ENCODE measurements at places on chromosomes 5 and 9. TPM values are rescaled to one million over a fixed set of nuclear protein-coding genes. Genes with fewer than 3 reads are reported as not detected.

DNA sequence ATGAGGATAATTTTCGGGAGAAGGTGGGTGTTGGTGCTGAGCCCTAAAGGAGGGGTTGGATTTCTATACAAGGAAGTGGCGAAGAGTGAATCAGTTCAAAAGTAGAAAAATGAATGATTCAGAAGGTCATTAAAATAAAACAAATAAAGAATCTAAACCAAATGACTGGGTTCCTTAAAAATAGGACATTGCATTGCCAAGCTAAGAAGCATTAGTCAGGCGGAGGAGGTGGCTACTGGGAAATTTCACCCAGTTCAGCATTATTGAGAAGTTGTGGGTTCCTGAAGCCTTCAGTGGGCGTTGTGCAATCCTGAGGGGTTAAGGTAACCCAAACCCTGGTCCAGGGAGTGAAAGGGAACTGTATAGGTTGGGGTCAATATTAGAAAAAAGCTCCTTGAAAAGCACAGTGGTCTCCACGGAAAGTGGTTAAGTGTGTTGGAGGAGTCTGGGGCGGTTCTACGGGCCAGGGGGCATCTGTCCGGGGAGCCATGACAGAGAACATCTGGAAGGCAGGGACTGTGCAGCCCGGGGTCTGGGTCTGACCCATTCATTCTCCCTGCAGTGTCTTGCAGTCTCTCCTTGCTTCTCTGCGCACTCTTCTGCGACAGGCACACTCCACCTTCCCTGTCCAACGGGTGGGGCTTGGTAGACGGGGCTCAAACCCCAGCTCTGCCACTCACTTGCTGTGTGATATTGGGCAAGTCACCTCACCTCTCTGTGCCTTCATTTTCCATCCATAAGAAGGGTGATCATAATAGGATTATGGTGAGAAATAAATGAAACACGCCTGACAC is 27.6 kb upstream of the DUSP1 start:
- no peak overlapping the region for H3K27ac ChIP-seq
- no peaks in the 10 kb centered on the region for H3K27me3 ChIP-seq
- H3K36me3 ChIP-seq: no peaks in the 10 kb centered on the region
- no peak for DNase-seq
- H3K4me3 ChIP-seq: no peak overlapping the region

DNA sequence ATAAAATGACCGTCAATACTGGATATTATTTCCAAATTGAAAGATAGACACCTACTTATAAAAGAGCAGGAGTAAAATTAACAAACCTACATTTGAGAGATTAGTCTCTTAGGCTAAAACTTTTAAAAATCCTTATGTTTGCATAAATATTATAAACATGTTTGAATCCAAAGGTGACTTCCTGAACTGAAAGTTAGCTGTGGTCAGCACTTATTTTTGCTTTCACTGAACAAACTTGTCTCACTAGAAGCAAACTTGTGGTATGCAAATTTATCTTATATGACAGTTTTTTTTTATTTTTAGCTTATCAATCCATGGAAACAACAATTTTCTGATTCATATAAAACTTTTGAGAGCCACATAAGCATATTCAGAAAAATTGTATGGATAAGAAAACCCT is 502.6 kb upstream of the COX7C start:
- H3K27ac ChIP-seq: no peak overlapping the region
- H3K4me3 ChIP-seq: no peak overlapping the region
- no peaks in the 10 kb centered on the region for H3K27me3 ChIP-seq
- DNase-seq: no peak

C9 gene
- not detected for total RNA-seq

TMEM215 gene
- 5.2 TPM for total RNA-seq

DNA sequence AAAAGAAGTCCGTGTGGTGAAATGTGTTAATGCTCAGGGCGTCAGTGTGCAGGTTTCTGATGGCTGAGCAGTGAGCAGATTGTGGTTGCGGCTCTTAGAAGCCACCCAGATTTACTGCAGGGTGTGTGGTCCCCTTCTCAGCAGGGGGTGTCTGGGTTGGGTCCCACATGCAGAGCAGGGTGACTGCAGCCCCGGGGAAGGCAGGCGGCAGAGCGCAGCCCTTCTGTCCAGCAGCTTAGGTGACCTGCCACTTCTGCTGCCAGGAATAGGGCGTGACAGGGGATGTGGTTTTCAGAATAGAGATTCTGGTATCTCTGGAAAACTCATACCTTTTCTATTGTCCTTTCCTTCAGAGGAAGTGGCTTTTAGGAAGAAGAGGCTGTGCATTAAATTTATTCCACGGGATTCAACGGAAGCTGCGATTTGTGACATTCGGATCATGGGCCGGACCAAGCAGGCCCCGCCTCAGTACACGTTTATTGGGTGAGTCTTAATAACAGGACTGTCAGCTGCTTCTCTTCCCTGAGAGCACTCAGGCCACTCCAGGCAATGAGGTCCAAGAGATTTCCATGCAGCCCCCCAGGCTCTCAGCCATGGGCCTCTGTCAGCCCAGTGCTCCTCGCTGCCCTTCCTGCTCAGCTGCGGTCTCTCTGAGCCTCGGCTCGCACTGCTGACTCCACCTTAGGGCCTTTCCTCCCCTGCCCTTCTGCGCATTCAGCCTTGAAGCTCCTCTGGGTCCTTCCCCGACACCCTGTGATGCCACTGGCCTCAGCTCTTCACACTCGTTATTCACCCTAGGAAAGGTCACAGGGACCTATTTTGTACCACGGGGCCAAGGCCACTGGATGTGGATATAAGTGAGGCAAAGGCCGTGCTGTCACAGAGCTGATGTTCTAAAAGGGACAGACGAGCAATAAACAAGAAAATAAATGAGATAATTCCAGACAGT is 65.4 kb downstream of the MVB12B start:
- H3K36me3 ChIP-seq: peaks cover 45% of the 10 kb centered on the region
- no peak overlapping the region for H3K4me3 ChIP-seq
- peaks cover 35% of the 10 kb centered on the region for H3K4me1 ChIP-seq
- H3K27me3 ChIP-seq: no peaks in the 10 kb centered on the region
- H3K27ac ChIP-seq: peak overlapping the region; percentile 47
- no peak for DNase-seq

PURA gene
- total RNA-seq: 18.2 TPM

MUSK gene
- 1.2 TPM for total RNA-seq

PNPLA7 gene
- total RNA-seq: 0.89 TPM

LRRC8A gene
- 28.5 TPM for total RNA-seq

DNA sequence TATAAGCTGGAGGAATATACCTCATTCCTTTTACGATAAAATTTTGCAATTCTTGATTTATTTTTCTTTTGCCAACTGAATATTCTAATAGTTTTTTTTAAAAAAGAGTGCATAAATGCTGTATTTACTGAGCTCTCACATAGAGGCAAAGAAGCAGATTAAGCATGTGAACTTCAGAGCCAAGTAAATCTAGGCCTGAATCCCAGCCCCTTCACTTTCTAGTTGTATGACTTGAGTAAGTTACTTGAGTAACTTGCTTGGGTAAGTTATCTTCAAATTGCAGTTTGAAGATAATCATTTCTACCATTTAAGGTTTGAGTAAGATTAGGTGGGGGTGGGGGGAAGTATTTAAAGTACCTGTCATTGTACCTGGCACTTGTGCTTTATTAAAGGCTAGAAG is 21.8 kb downstream of the LURAP1L start:
- no peaks in the 10 kb centered on the region for H3K27me3 ChIP-seq
- no peak overlapping the region for H3K4me3 ChIP-seq
- DNase-seq: no peak
- H3K27ac ChIP-seq: no peak overlapping the region

SURF6 gene
- 19.9 TPM for total RNA-seq

- DNase-seq: no peak
- no peak overlapping the region for H3K4me3 ChIP-seq
- no peaks in the 10 kb centered on the region for H3K36me3 ChIP-seq
- H3K27me3 ChIP-seq: peaks cover 26% of the 10 kb centered on the region
Observed at GRCh38 chr5:177996660-177997318, 747 bp upstream of the PROP1 start.

GRCh38 chr5:27908341-27908740 is 870.0 kb upstream of the CDH9 start:
- DNase-seq: no peak
- no peaks in the 10 kb centered on the region for H3K27me3 ChIP-seq
- no peaks in the 10 kb centered on the region for H3K36me3 ChIP-seq
- H3K4me1 ChIP-seq: no peaks in the 10 kb centered on the region
- H3K27ac ChIP-seq: no peak overlapping the region

GRCh38 chr5:124515497-124516245 is 230.8 kb downstream of the ZNF608 start:
- H3K4me3 ChIP-seq: no peak overlapping the region
- no peaks in the 10 kb centered on the region for H3K36me3 ChIP-seq

SPINK5 gene
- 0.06 TPM for total RNA-seq

PCDHB13 gene
- 4.5 TPM for total RNA-seq

DNA sequence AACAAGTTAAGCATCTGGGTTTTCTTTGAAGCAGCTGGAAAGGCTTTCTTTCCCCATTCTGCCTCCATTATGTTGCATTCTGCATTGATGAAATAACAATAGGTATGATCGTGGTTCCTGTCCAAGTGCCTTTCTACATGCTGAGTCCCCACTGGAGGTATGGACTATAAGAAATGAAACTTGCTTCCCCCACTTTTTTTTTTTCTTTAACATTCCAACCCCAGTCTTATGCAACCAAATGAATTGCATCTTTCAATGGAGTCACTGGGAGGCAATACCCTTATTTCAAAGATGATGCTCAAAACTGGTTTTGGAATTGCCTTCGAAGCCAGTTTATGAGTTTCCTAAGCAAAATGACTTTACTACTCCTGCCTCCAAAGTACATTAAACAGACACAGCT is 58.9 kb downstream of the ARSB start:
- no peaks in the 10 kb centered on the region for H3K36me3 ChIP-seq
- H3K4me1 ChIP-seq: peaks cover 7% of the 10 kb centered on the region
- no peak overlapping the region for H3K4me3 ChIP-seq
- DNase-seq: no peak

DNA sequence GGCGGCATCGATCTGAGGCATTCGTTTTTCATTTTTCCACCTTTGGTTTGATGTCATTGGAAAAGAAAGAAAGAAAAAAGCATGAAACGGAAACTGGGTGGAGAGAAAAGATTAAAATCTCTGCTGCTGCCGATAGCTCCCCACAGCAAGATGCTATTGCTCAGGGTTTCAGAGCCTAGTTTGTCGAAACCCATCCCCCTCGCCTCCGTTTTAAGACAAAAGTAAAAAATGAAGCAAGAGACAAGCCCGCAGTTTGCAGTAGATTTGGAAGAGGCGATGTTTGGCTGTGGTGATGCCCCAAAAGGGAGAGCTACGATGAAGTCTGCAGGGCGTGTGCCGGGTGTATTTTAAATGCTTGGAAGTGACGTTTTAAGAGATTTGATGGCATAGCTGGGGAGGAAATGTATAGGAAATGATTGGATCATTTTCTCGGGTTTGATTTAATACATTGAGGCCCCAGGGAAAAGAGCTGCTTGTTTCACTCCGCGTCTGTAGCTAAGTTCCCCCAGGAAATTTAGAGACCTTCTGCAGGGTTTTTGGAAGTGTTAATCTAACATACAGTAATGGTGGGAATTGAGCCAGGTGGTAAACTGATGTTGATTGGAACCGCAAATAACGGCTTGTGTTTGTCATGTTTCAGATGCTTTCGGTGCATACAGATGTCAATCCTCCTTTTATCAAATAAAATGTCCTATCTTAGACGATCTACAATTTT is 909 bp downstream of the NDFIP1 start:
- H3K27me3 ChIP-seq: no peaks in the 10 kb centered on the region
- H3K36me3 ChIP-seq: no peaks in the 10 kb centered on the region
- H3K27ac ChIP-seq: peak overlapping the region; percentile 95
- peak; percentile 52 for DNase-seq

C9orf85 gene
- total RNA-seq: 22.4 TPM

GRCh38 chr5:156670615-156671014 is 179.5 kb upstream of the PPP1R2B start:
- no peak for DNase-seq
- H3K27ac ChIP-seq: no peak overlapping the region
- H3K4me1 ChIP-seq: no peaks in the 10 kb centered on the region
- no peaks in the 10 kb centered on the region for H3K27me3 ChIP-seq
- H3K4me3 ChIP-seq: no peak overlapping the region

FRRS1L gene
- 86.7 TPM for total RNA-seq

ADAMTS2 gene
- 25.7 TPM for total RNA-seq

IFNB1 gene
- total RNA-seq: not detected

GRCh38 chr5:141040093-141040770 is 10.9 kb upstream of the PCDHB1 start:
- peak overlapping the region; percentile 86 for H3K27ac ChIP-seq
- H3K4me1 ChIP-seq: peaks cover 3% of the 10 kb centered on the region
- H3K36me3 ChIP-seq: no peaks in the 10 kb centered on the region
- H3K4me3 ChIP-seq: peak overlapping the region; percentile 51
- peak; percentile 68 for DNase-seq

- no peak for DNase-seq
- H3K4me1 ChIP-seq: no peaks in the 10 kb centered on the region
- H3K27ac ChIP-seq: no peak overlapping the region
- H3K4me3 ChIP-seq: no peak overlapping the region
- no peaks in the 10 kb centered on the region for H3K27me3 ChIP-seq
Observed at GRCh38 chr9:72769546-72769945, 183.3 kb downstream of the ALDH1A1 start.

FSD1L gene
- 19.6 TPM for total RNA-seq

GRCh38 chr5:112848116-112848811 is 12.8 kb upstream of the SRP19 start:
- no peak for DNase-seq
- H3K4me1 ChIP-seq: no peaks in the 10 kb centered on the region
- H3K36me3 ChIP-seq: peaks cover 4% of the 10 kb centered on the region
- H3K4me3 ChIP-seq: no peak overlapping the region
- H3K27ac ChIP-seq: no peak overlapping the region

GHR gene
- 12.2 TPM for total RNA-seq

- H3K36me3 ChIP-seq: no peaks in the 10 kb centered on the region
- peak overlapping the region; percentile 75 for H3K4me3 ChIP-seq
- peaks cover 20% of the 10 kb centered on the region for H3K4me1 ChIP-seq
- no peaks in the 10 kb centered on the region for H3K27me3 ChIP-seq
- peak overlapping the region; percentile 92 for H3K27ac ChIP-seq
- DNase-seq: no peak
Observed at GRCh38 chr5:135399794-135400542, 937 bp upstream of the MACROH2A1 start.

DNA sequence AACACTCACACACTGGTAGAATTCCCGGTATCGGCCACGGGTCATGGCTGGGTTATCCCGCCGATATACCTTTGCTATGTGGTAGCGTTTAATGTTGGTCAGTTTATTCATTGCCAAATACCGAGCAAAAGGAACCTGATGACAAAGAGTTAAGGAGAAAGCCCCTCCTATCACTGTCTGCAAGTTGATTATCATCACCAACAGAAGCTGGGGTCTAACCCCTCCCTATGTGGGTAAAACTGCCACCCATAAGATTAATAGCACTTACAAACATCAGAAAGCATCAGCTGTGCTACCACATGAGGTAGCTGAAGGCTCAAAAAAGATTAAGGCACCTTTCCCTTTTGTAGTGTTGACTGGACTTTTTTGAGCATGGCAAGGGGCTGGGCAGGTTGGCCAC is 5.6 kb upstream of the DND1 start:
- H3K27me3 ChIP-seq: no peaks in the 10 kb centered on the region
- H3K4me3 ChIP-seq: no peak overlapping the region
- H3K27ac ChIP-seq: no peak overlapping the region
- no peaks in the 10 kb centered on the region for H3K4me1 ChIP-seq
- DNase-seq: no peak

FIBCD1 gene
- total RNA-seq: 1.2 TPM
